ENCODE measurements at places on chromosomes 11 and 22.

DNA sequence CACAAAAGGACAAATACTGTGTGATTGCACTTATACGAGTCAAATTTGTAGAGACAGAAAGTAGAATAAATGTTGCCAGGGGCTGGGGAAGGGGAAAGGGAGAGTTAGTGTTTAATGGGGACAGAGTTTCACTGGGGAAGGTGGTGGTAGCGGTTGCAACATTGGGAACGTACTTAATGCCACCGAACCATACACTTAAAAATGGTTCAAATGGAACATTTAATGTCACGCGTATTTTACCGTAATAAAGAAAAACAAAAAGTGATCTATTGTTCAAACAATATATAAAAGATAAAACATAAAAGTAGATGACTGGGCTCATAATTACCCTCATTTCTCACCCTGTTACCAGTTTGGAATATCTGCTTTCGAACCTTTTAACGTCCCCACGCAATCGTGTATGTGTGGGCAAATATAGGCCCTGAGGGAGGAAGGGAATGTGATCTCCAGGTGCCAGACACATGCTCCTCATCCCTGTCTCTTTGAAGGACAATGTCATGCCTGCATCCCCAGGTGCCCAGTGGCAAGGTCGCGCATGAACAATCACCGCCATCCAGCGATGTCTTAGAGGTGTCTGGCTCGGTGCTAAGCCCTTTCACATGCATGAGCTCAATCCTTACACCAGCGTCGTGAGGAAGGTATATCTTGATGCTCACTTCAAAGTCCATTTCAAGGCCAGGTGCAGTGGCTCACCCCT lies 35.3 kb downstream of the LIF start:
- no peak for DNase-seq

- DNase-seq: no peak
Measured at GRCh38 chr11:3195251-3196160, 23.1 kb downstream of the MRGPRG start.

DNA sequence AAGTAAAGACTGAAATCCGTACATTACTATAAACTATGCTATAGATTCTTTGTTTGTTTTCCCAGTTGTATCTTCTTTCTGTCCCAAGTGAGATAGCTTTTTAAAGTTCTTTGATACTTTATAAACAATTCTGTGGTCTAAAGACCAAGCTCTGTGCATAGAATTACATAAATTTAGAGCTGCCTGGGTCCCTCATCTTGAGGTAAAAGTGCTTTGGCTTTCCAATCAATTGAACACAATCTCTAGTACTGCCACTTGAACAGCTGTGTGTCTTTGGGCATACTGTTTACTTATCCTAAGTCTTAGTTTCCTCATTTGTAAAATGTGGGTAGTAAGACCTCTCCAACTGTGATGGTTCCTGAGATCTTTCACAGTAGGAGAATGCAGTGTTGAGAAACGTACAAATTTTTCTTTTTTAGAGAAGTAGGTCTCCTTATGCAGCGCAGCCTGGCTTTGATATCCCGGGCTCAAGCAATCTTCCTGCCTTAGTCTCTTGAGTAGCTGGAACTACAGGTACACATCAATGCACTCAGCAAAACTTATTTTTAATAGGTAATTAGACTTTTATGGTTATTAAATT lies 2.5 kb upstream of the EED start:
- DNase-seq: no peak

DNA sequence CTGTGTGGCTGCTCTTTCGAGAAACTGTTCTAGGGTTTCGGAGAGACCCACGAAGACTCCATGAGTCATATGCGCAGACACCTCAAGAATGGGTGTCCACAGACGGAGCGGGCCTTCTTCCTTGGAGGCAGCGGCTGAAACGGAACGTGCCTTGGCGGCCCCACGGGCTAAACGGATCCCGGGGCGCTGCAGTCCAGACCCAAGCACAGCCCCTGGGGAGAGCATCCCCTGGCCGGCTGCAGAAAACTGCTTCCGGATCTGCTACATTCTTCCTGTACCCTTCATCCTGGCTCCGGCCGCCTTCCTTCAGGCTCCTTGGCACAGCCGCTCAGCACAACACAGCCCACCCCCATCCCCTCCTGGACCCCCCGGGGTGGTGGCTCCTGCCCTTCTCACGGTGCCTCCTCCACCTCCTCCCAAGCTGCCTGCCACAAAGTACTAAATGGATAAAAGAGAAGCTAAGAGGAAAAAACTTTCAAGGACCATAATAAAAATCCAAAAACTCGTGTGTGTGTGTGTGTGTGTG lies 25.4 kb downstream of the CPT1A start:
- no peak for DNase-seq

GRCh38 chr22:25142102-25142501 lies 57.6 kb upstream of the CRYBB3 start:
- no peak for DNase-seq

DNA sequence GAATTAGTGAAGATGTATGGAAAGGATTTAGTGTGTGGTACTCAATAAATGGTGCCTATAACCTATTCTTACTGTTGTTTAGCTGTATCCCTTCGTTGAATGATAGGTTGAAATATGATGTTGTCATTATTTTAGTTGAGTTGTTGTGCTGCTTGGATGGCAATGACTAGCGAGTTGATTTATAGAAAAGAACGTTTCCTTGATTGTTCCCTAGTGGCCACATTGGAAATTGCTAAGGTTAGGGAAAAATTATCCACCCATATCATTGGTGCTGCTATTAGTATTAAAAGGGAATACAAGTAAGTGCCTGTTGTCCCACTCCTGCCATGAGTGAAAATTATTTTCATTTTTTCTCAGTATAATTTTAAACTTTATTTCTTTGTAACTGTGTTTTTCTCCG lies 14.5 kb downstream of the EMSY start:
- DNase-seq: no peak

- no peak for DNase-seq
Measured at GRCh38 chr11:73998846-73999575, 9.9 kb downstream of the UCP3 start.

DNA sequence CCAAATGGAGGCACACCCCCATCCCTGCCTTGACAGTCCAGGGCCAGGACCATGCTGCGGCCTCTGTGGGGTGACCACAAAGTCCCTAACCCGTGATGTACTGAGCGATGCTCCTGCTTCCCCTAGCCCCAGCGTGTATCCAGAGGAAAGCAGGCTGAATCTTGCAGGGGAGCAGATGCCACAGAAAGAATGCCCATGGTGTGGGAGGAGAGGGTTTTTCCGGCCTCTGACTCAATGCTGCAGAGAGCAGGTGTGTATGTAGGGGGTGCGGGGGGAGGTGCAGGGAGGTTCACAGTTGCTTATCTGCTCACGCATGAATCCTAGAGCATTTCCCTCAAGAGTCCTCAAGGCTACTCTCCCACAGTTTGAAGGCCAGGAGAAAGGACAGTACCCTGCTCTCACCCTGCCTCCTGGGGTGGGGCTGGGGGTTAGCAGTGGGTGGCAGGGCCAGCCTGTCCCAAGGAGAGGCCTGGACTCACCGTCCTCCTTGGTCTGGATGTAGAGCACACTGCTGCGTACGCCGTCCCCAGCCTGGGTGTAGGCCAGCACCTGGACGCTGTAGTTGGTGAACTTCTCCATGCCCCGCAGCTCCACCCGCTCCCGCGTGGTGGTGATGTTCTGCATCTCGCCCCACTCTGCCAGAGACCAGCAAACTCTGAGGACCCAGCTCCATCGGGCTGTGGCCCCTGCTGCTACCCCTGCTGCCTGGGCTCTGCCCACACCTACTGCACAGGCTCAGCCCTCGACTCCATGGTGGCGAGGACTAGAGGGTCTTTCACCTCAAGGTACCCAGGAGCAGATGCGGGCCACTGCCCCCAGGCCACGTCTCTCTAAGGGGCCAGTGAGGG lies 130.8 kb downstream of the CEP164 start:
- no peak for DNase-seq

- DNase-seq: no peak
Measured at GRCh38 chr22:46992121-46992731, 229.8 kb downstream of the TBC1D22A start.

DNA sequence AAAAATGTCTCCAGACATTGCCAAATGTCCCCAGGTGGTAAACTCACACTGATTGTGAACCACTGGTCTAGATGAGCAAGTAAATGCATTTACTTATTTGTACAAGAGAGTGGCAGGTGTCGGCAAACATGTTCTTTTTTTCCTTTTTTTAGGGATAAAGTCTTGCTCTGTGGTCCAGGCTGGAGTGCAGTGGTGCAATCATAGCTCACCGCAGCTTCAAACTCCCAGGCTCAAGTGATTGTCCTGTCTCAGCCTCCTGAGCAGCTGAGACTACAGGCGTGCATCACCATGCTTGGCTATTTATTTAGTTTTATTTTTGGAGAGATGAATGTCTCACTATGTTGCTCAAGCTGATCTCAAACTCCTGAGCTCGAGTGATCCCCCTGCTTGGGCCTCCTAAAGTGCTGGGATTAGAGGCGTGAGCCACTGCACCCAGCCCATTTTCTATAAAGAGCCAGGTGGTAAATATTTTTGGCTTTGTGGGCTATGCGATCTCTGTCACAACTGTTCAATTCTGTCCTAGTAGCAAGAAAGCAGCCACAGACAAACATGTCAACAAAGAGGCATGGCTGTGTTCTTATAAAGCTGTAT lies 1.4 kb downstream of the VPREB1 start:
- no peak for DNase-seq

- DNase-seq: no peak
Measured at GRCh38 chr11:116990061-116990473, 108.2 kb downstream of the SIK3 start.
